ENCODE measurements at places on chromosomes 5 and 9.
A peak's percentile ranks its signal among the peaks of the same experiment; 100 is the strongest.

DNA sequence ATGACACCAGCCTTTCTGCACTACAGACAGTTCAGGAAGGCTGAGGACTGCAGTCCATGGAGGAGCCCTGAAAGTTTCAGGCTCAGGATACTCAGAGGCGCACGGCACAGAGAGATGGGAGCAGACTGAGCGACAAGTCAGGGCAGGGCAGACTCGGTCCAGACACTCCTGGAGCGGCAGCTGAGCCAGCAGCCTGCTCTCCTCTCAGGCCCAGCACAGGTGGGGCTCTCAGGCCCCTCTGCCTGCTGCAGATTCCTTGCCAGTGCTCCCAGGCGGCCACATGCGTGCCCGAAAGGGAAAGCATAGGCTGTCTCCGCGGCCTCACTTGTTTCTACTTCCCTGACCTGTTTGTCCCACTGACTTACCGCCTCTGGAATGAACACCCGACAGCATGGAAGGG lies 228.3 kb downstream of the IRX2 start:
- DNase-seq: no peak

DNA sequence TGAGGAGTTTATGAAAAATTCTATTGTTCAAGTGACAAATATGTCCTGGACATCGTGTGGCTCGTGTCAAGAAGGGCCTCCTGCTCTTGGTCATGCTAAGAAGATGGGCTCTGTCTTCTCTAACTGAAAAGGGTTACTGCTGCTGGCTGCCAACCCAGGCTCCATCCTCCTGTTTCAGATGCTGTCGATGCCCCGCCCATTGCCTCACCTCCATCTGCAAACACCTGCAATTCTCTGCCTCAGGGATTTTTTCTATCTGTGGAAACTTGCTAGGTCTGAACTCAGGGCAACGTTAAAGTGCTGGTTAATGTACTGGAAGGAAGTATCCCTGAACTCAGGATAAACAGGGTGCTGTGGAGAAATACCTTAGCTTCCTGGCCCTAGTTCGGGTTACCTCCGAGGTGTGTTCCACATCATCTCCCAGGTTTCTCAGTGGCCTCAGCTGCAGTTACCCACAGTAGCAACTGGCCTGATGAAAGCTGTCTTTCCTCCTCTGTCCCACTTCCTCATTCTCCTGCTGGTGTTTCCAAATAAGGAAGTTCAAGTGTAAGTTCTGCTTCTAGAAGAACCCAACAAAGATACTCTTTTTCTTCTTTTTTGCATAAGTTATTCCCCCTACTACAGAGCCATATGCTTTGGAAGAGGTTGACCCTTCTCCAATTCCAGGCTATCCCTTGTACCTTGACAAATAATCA lies 151.7 kb upstream of the SMIM23 start:
- no peak for DNase-seq

DNA sequence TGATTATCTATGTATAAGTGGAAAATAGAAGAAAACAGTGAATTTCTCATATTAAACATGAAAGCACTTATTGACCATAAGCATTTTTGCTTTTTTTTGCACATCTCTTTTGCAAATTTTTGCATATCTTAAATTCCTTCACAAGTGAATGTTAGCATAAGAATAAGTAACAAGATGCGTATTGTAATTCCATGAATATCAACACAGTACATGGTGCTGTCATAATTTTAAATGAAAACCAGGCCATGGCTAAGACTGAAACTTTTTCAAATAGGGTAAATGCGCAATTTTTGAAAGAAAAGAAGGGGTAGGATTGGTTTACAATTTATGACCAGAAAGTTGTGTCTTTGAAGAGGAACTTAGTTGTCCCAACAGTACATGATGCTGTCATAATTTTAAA lies 17.0 kb downstream of the FAM13B start:
- no peak for DNase-seq

GRCh38 chr9:79240774-79241173 lies 331.0 kb upstream of the TLE4 start:
- DNase-seq: no peak

GRCh38 chr5:65863747-65864146 lies 62.6 kb upstream of the ERBIN start:
- no peak for DNase-seq

- DNase-seq: no peak
Measured at GRCh38 chr9:104835161-104835560, 71.2 kb downstream of the NIPSNAP3B start.

DNA sequence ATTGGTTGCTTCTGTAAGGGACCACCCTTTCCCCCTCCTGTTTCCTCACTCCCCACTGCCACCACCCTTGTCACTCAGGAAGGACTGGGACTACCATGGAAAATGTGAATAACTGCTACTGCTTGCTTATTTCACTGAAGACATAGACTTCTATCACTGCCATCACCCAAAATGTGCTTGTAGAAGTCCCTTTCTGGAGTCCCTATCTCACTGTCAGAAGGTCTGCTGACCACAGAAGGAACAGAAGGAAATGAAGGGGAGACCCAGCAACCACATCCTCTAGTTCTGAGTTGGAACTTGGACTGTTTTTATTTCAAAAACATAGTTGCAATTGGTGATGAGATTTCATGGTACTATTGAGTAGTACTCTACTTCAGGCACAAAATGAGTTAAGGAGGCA lies 122.5 kb downstream of the NPR3 start:
- no peak for DNase-seq

GRCh38 chr9:105672711-105673234 lies 10.5 kb downstream of the TAL2 start:
- no peak for DNase-seq

DNA sequence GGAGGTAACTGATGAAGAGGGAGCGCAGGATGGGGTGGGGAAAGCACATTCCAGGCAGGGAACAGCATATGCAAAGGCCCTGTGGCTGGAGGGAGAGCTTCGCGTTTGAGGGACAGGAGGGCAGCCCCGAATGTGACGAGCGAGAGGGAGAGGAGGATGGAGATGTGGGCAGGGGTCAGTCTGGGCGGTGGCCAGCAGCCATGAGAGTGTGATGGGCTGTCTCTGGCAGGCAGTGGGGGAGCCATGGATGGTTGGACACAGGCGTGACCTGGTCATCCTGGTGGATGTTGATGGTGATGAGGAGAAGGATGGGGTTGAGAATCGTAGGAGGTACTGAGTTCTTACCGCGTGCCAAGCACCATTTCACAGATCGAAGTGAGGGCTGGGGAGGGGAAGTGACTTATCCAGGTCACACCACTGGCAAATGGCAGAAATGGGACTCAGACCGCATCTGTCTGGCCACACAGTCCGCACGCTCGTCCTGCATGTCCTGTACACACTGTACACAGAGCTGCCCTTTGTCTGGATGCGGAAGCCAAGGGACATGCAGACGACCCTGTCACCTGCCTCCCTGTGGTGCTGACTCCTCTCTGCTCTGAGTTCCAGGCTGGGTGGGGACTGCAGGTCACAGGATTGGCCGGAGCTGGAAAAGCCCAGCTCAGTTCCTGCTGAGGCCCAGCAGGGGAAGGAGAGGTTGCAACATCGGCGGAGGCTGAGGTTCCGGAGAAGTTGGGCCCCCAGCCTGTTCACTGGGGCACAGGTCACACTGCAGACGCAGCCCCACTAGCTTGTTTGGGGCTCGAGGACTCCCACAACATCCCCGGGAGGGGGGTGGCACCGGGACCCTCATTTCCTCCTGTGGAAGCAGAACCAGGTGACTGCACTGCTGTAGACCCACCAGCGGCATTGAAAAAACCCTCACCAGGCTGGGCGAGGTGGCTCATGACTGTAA lies 165.6 kb upstream of the IER5L start:
- DNase-seq: no peak

GRCh38 chr5:163489055-163489744 lies 16.2 kb upstream of the MAT2B start:
- peak; percentile 44 for DNase-seq

GRCh38 chr5:106521701-106522100 lies 1149.0 kb downstream of the EFNA5 start:
- DNase-seq: no peak

- DNase-seq: no peak
Measured at GRCh38 chr5:68875351-68875750, 218.5 kb upstream of the SLC30A5 start.

- no peak for DNase-seq
Measured at GRCh38 chr5:66742083-66742895, 146.1 kb downstream of the MAST4 start.

DNA sequence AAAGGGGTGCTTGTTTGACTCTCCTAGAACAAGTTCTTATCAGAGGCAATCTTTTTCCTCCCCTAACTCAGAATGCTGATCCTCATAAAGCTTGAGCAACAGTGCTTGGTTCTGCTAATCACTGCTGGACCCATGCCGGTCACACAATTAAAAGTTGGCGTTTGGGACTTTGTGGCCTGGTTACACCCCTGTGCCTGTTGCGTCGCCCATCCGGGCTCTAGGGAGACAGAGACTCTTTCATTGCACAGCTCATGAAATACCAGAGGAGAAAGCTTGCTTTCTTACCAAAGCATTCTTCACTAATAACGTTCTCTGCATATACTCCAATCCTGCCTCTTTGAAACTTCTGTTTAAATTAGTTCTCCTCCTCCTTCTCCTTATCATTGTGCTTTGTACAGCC lies 301.1 kb downstream of the NR3C1 start:
- no peak for DNase-seq

- peak; percentile 37 for DNase-seq
Measured at GRCh38 chr5:179803651-179804554, 2.8 kb downstream of the MGAT4B start.

GRCh38 chr9:7028591-7028990 lies 270.8 kb downstream of the KDM4C start:
- DNase-seq: no peak

DNA sequence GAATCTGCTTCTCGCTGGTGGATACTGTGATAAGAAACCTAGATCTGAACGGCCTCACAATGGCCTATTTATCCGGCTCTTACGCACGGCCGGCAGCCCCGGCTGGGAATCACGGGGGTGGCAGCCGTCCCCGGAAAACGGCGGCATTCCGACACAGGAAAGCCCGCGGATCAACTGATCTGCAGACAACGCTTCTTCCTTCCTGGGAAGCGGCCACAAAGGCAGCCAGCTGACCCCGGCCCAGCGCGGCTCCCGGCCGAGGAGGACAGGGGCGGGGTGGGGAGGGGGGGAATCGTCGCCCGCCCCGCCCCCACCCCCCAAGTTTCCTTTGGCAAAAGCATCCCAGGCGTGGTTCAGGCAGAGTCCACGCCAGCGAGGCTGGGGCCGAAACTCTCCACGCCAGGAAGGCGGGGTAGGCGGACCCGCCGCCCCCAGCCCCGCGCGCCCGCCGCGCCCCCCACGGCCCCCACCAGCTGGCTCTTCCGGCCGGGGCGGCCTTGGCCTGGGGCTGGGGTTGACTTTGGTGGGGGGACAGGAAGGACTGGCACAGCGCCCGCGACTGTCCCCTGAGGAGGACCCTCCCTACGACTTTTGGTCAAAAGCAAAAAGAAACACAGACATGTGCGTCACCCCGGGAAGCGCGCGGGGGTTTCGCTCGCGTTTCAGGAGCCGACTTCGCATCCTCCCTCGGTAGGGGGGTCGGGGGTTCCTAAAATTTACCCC lies 247.7 kb upstream of the ANKRD55 start:
- DNase-seq: peak; percentile 50

DNA sequence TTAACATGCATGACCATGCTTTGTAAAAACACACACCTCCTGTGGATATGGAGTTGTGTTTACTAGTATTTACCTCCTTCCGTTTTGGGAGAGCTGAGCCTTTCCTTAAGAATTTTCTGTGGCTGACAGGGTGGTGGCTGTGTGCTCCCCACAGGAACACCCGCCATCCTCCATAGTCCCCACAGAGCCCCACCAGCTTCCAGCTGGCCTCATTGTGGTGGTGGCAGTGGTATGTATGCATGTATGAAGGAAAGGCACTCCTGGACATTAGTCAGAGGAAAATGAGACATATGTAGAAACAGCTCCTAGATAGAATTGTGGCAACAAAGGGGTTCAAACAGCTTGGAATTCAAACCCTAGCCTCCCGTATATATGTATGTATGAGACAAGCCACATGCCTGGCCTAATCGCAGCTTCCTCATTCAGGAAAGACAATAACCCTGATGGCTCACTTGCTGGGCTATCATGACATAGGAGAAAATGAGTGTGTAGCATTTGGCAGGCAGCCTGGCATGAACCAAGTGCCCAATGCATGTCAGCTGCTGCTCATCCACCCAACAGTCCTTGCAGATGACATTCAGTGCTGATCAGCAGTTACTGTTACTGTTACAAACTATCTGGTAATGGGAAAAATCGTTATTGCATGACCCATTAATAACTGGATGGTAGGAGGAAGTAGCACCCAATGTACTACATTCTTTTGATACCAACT lies 459.7 kb downstream of the EBF1 start:
- DNase-seq: no peak

DNA sequence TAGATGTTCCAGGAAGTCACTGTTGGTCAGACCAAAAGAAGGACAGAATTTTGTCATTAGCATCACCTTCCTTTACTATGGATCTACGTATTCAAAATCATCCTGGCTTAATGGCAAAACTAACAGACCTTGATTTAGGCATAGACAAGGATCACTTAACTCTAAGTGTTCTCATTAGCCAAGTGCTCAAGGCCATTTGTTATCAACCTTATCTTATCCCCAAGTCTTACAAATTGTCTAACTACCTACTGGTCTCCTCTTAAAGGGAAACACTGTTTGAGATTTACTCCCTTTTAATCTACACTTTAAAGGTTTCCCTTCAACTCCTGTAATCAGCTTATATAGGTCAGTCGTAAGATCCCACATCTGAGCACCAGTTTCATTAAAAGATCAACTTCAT lies 1197.5 kb upstream of the C9orf72 start:
- no peak for DNase-seq

DNA sequence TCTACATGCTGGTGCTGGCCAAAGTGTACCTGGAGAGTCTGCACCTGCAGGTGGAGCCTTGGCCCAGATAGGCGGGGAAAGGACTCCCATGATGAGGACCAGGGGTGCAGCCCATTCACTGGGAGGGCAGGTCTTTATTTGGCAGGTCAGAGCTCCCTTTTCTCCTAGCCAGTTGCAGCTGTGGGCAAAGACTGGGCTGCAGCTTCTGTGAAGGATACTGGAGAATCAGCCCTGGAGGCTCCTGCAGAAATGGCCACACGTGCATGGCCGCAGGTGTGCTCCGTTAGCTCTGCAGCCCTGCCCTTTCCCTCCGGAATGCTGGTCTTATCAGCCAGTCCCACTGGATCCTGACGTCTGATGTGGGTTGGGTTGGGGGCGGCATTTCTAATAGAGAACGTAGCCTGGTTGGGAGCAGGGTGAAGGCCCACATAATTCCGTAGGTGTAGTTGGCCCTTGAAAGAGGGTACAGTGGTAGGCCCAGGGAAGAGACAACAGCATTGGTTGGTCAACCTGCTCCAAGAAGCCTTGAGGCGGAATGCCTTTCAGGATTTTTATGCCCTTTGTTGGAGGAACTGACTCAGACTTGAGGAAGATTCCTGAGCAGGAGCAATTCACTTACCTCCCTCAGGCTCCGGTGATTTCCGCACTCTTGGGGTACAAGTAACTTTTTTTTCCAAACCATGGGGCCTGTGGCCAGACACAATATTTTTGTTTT lies 22.0 kb upstream of the TIFAB start:
- DNase-seq: no peak

DNA sequence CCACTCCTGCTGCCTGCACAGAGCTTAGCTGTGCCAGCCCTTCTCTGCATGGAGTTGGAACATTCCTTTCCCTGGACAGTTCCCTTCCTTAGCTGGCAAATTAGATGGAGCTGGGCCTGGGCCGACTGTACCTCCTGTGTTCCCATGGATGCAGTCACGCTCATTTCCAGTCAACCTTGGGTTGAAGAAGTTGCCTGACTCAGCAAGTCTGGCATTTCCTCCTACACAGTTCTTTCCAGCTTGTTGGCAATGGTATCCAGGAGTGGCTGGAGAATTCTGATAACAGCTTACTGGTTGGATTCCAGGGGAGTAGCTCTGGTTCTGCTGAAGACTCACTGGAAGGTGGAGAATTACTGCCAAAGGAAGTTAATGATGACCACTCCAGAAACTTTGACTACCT lies 9.2 kb upstream of the TAF1L start:
- no peak for DNase-seq

Data from T-helper 2 cell (primary cell).